Amniotic epithelial cell (primary cell): ENCODE measurements at places on chromosomes 16 and 17.

DNA sequence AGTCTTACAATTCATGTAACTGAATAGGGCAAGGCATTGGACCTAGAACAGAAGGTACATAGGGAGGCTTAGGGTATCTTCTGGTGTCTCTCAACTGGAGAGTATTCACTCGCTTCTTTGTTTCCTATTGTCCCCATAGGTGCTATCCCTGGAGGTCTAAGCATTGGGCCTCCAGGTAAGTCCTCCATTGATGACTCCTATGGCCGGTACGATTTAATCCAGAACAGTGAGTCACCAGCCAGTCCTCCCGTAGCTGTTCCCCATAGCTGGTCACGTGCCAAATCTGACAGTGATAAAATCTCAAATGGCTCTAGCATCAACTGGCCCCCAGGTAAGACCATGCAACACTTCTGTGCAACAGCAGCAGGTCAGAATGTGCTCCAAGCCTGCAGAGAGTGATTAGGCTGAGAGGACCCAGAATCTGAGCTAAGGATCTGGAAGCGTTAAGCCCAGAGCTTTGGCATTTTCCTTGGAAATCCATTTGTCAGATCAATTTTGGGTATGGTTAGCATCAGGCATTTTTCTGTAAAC lies 35.7 kb downstream of the TMC6 start:
- DNase-seq, result no peak

GRCh38 chr17:45706033-45706432 lies 78.1 kb upstream of the CRHR1 start:
- no peak for DNase-seq

DNA sequence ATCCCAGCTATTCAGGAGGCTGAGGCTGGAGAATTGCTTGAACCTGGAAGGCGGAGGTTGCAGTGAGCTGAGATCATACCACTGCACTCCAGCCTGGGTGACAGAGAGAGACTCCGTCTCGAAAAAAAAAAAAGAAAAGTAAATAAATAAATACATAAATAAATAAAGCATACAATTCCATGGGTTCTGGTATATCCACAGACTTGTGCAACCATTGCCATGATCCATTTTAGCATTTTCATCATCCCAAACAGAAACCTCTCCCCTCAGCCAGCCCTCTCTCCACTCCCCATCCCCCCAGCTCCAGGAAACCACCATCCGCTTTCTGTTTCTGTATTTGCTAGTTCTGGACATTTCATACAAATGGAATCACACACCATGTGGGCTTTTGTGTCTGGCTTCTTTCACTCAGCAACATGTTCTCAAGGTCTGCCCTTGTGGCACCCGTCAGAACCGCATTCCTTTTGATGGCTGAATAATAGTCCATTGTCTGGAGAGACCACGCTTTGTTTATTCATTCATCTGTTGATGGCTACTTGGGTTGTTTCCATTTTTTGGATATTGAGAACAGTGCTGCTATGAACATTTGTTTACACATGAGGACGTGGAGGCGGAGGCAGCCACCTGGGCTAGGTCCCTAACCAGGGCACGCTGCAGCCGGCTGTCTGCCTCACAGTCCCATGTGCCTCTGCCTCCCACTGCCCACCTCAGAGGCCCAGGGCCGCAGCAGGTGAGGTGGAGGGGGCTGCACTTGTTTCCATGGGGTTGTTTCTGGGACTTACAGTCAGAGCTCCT lies 76.2 kb downstream of the NT5M start:
- DNase-seq, result peak; percentile 86

DNA sequence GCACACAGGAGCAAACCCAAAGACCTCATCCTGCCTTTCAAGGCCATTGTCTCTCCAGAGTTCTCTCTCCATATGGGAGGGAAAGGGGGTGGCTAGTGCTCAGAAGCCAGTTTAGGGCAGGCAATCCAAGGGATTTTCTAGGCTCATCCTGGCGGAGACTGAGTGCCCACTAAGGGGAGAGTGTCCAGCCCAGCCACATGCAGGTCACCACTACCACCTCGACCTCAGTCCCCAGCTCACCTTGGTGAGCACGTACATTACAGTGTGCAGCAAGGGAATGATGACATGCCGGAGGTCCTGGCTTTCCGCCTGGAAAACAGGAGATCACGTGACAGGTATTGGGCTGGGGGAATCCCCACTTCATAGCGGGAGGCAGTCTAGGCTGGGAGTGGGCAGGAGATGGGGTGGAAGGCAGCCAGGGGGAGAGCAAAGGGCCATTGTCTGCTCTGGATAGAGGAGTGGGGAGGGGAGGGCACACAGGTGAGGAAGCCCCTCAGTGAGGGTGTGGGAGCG lies 29.9 kb downstream of the PIK3R6 start:
- no peak for DNase-seq

- no peak for DNase-seq
Observed at GRCh38 chr17:72594248-72594647, 473.4 kb downstream of the SOX9 start.

GRCh38 chr16:86511317-86512161 lies 1.2 kb downstream of the FOXF1 start:
- no peak for DNase-seq

DNA sequence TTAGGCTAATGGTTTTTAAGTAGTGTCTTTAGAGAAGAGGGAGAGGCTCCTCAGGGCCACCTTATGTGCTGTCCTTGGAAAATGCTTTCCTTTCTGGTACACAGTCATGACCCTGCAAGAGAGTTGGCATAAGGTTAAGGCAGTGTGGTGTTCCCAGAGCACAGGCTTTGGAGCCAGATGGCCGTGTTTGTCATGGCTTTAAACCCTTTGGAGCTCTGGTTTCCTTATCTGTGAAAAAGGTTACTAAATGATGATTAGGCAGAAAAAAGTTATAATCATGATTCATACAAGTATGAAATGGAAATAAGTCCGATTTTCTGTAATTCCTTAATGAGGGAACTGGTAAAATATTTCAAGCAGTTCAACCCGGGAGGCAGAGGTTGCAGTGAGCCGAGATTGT lies 13.2 kb downstream of the UTP4 start:
- peak; percentile 92 for DNase-seq

DNA sequence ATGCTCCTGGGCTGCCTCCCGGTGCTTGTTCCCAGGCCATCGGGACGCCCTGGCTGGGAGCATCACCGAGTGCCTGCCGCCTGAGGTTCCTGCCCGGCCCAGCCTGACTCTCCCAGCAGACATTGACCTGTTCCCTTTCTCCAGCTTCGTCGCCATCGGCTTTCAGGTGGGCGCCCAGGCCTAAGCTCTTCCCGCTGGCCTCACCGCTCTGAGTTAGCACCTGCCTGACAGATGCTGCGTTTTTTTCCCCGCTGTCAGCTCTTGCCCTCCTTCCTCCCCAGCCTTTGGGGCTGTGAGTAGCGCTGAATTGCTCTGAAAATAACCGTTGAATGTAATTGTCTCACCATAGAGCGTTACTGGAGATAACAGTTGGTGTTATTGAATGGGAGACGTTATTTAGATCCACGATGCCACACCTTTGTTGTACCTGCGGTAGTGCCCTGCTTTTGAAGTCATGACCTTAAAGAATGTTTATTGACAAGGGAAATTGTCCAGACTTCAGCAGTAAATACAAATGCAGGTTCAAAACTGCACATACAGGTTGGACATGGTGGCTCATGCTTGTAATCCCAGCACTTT lies 21.3 kb upstream of the SMIM5 start:
- no peak for DNase-seq
